ENCODE measurements at places on chromosomes 2 and 18.

DNA sequence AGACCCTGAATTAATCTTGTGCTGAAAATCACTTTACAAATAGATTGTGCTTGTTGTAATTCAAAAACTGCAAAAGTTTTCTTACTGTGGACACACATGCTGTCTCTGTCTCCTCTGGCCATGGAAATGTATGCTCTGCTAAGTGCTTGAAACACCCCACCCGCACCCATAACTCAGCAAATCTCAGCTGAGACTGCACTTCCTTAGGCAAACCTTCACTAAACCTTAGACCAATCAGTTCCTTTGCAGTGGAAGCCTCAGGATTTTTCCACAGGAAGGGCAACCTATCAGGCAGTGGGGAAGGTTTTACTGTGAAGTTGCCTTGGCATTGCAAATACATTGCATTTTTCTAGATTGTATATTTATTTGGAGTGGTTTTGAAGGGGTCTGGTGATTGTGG, 62.2 kb upstream of the PLA2R1 start:
- no peak for DNase-seq

DNA sequence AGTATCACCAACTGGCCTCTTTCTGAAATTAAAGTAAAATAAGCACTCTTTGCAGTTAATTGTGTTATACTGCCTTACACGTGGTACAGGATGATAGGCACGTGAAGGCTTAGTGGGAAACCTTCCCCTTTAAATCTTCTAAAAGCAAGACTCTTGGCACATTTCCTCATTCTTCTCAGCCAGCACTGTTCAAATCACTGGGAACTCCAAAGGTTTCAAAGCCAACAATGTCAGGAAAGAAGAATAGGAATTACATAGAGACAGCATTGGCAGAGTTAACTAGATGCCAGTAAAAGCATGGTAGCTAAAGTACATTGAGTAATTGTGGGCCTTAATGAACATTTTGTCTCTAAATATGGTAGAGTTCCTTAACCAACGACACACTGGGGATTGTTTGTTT, 96.4 kb downstream of the DTNA start:
- no peak for DNase-seq

DNA sequence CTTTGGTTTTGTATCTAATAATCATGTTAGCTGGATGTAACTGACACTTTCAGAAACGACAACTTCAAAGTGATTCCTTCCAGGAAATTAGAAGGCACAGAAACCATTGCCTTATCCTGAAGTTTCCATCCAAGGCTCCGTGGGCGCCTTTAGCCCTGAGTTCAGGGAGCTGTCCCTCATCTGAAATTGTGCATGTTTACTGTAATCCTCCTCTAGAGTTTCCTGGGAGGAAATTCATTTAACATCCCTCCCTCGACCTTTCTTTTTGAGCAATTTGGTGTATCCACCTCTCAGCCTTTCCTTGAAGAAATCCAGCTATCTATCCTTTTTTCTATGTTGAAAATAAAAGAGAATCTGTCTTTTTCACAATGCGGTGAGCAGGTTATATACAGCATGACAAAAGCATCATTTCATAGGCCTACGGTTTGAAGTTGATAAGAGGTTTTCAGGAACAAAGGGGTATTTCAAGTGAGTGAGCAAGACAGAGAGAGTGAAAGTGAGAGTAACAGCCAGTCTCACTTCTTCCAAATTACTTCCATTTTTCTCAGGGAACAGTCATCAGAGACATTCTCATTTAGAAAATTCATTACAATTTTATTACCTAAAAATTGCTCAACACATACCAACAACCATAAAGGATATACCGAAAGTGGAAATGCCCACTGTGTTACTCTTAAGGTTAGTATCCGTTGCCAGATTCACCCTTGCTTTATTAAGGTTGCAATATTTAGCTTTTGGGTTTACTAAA, 167.3 kb downstream of the MREG start:
- no peak for DNase-seq

GRCh38 chr2:159090514-159091201, 122.2 kb downstream of the TANC1 start:
- DNase-seq: peak; percentile 39

DNA sequence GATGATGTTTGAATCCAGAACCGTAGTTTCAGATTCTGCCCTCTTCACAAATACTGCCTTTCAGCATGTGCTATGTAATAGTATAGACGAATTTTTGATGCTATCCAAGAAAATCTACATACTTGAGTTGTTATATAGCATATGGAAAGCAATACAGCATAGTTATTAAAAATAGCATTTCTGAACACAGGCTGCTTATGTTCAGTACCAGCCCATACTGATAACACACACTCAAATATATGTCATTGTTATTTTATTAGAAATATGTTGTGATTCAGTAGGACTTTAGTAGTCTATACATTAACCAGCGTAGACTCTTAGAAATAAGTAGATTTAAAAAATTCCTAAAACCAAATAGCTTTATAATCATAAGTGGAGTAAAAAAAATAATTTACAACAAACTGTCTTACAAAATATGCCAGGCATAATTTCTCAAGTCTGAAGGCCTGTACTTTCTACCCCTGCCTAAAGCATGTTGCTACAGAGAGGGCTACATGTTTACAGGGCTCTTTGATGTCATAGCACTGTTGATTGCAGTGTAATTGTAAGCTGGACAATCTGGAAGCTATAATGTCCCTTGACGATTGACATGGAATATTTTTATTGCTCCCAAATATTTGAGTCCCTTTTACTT, 86.3 kb downstream of the ASXL3 start:
- DNase-seq: no peak

- no peak for DNase-seq
Observed at GRCh38 chr2:98485453-98485755, 40.7 kb downstream of the INPP4A start.

DNA sequence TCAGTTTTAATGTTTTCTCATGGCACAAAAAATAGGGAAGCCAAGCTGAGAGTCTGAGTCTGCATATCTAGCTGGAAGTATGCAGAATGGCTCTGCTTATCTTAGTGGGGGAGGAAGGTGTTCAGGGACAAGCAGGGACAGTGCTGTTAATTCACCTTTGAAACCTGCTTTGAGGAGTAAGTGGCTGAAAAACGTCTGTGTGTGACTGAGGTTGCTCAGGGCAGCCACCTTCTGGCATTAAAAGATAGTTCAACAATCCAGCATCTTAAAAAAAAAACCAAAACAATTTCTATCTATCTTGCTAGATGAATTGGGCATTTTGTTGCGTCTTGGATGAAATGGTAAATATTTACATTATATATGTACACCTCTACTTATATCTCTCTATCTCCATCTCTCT, 2.0 kb upstream of the TRPM8 start:
- DNase-seq: no peak

DNA sequence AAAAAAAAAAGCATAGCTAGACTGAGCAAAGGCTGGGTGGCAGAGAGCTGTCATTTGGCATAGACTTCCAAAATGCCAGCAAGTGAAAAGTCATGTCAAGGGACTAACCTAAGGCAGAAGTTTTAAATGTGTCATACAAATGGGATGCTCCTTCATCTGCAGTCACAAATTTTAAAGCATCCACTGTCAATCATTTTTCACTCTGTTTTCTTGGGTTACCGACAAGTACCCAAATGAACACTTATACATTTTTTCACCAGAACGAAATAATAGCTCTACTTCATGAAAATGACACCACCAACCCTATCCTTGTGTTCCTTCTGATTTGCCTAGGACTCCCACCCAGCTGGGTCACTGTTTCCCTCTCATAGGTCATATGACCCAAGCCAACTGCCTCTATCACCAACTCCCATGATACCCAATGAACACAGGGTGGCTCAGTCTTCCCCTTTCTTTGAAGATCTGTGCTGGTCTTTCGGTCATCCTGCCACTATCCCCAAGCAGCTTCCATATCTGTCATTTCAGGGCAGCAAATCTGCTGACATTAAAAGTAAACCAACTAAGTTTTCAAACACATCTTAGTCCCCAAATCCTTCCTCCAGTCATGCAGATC, 21.5 kb downstream of the KLF7 start:
- DNase-seq: no peak

DNA sequence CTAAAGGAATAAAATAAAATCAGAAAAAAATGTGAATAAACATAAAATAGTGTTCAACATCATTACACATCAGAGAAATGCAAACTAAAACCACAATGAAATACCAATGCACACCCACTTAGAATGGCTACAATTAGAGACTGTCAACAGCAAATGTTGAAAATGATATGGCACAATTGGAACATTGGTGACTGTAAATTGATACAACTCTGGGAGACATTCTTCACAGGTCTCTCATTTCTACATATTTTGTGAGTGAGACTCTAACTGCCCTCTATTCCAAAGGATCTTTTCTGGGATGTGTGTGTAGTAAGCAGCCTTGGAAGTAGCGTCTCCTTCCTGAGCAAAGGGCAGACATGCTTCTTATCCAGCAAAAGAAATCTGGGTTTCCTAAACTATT, 323.0 kb downstream of the FBXO15 start:
- DNase-seq: peak; percentile 51

- DNase-seq: no peak
Observed at GRCh38 chr2:241896746-241897201, 27.2 kb downstream of the RTP5 start.

- DNase-seq: no peak
Observed at GRCh38 chr2:235707411-235708096, 213.7 kb downstream of the AGAP1 start.

GRCh38 chr2:227617316-227618230, at the start of gene SCYGR4:
Gene SCYGR4, plus strand, starts transcription at chr2:227617498. Its CDS starts 0 bp downstream, at chr2:227617498.
- DNase-seq: peak; percentile 80

GRCh38 chr2:240494194-240494793, 58.8 kb downstream of the GPC1 start:
- no peak for DNase-seq

- no peak for DNase-seq
Observed at GRCh38 chr2:99780276-99780675, 290.5 kb upstream of the REV1 start.

DNA sequence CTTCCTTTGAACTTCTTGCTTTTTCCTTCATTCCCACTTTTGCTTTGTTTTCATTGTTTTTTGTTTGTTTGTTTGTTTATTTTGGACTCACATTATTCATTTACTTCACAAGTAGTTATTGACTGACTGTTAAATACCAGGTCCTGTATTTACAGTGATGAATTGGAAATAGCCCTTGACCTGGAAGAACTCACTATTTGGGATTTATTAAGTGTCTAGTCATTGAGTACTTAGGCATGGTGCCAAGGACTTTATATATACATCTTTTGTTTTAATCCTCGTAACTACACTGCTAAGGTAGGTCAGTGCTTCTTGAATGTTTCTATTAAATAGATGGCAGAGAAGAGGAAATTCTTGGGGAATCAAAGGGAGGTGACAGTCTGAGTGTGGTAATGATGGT, 11.1 kb downstream of the SPOPL start:
- DNase-seq: peak; percentile 29

GRCh38 chr2:160984426-160985077, 175.7 kb upstream of the TANK start:
- no peak for DNase-seq

GRCh38 chr2:130951018-130951417, 114.3 kb downstream of the ARHGEF4 start:
- no peak for DNase-seq

DNA sequence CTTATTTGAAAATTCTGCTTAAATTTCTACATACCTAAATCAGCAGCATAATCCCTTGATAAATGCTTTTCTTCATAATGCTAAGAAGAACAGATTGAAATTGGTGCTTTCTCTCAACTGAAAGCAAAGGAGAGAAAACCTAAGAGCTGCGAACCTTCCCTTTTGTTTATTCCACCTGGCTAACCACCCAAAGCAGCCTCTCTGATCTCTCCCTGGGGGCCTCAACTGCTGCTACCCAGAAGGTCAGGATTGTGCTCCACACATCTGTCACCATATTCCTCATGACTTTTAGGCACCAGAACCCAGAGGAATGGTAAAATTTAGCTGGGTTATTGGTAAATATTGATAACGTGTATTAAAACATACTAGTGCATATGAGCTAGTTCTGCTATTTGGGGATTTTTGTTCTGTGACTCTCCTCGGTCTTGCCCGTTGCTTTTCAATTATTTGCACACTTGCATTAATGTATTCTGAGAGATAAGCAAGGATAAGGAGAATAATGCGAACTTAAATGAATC, 334.1 kb downstream of the RIT2 start:
- DNase-seq: no peak

DNA sequence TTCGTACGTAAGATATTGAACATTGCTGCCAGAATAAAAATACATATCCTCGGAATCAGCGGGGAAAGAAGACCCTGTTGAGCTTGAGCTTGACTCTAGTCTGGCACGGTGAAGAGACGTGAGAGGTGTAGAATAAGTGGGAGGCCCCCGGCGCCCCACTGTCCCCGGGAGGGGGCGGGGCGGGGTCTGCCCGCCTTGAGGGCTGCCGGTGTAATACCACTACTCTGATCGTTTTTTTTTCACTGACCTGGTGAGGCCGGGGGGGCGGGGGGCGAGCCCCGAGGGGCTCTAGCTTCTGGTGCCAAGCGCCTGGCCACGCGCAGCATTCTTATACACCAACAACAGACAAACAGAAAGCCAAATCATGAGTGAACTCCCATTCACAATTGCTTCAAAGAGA, 324.0 kb upstream of the REG3G start:
- peak; percentile 1 for DNase-seq

- peak; percentile 51 for DNase-seq
Observed at GRCh38 chr2:196294516-196294909, 123.1 kb upstream of the STK17B start.

DNA sequence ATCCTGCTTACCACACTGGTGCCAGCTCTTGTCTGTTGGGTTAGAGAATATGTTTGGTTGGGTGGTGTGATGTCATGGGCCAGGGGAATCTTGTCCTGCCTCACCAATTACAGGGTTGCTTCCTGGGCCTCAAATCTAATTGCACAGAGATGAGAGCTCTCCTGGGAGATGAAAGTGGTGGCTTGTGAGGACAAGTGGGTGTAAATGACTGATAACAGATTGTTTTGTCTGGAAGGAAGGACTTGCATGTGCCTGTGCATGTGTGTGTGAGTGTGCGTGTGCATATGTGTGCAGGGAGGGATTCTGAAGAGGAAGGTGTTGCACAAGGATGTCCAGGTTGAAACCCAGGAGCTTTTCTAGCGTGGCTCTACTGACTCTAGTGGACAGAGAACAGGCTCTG, 271.9 kb downstream of the LOXHD1 start:
- no peak for DNase-seq

GRCh38 chr18:26268454-26268853, 42.2 kb downstream of the TAF4B start:
- DNase-seq: peak; percentile 21

- no peak for DNase-seq
Observed at GRCh38 chr2:141653184-141653583, 477.6 kb downstream of the LRP1B start.

GRCh38 chr2:7045601-7046590, 128.7 kb downstream of the RNF144A start:
- no peak for DNase-seq

GRCh38 chr2:64133828-64134227, 10.4 kb downstream of the PELI1 start:
- peak; percentile 76 for DNase-seq

DNA sequence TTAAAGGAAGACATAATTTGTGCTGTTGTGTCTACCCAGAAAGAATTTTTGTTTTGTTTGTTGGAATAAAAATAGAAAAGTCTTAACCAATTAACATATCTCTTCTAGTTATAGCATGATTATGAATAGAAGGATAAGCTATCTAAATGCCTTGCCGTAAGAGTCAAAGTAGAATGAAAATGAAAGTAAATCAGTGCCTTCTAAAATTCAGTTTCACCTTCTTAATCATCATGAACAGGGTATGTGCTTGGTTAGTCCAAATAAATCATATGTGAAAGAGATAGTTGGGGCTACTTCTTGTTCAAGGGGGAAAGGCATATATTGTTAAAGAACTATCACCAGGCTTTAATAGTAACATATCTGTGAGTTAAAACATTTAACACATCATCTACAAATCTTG, 91.5 kb downstream of the GULP1 start:
- DNase-seq: peak; percentile 27
